Hepatocyte (in vitro differentiated cells): ENCODE measurements at places on chromosomes 13 and 19. TPM values are rescaled to one million over a fixed set of nuclear protein-coding genes. Genes with fewer than 3 reads are reported as not detected.
A peak's percentile ranks its signal among the peaks of the same experiment; 100 is the strongest.

DNA sequence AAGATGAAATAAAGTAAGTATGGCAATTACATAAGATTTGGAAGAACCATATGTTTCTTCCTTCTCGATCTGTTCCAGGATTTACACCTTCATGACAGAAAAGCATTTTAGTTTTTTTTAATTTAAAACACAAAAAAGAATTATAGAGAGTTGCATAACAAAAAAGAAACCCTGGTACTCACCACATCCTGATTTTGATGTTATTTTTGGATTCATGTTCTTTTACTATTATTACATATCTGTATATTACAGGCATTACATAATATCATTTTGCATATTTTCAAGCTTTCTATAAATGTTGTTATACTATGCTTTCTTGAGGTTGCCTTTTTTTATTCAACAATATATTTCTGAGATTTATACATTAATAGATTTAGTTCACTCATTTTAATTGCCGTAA lies 6.7 kb upstream of the KATNAL1 start:
- H3K4me3 ChIP-seq: no peak overlapping the region
- H3K27me3 ChIP-seq: no peaks in the 10 kb centered on the region
- H3K36me3 ChIP-seq: no peaks in the 10 kb centered on the region

SULT2A1 gene
- 188 and 193 TPM in 2 replicates for total RNA-seq

DNA sequence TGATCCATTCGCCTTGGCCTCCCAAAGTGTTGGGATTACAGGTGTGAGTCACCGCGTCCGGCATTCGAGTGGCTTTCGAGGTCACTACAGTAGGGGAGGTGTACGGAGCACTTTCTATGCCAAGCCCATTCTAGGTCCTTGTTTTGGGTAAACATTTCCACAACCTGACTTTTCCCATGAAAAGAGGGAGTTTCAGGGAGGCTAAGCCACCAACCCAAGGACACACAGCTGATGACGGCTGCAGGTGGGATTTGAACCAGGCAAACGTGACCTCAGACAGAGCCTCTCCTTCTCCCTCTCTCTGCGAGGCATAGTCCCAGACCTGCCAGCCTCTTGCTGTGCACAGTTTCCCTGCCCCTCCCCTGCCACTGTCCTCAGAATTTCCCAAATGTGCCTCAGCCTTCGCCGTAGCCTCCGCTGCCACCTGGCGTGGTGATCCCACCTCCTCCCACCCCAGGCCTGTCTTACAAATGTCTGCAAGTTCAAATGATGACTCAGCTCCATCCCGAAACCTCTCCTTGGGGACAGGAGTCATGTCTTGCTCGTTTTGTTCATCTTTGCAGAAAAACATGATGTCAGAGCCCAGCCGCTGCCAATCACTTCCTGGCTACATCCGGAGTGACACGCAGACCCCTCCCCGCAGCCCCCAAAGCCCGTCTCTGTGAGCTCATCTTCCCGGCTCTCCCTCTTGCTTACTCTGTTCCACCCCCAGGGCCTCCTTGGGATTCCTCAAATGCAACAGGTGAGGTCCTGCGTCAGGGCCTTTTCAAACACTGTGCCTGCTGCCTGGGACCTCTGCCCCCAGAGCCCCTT lies 6.6 kb upstream of the GADD45B start:
- no peaks in the 10 kb centered on the region for H3K36me3 ChIP-seq
- H3K27me3 ChIP-seq: no peaks in the 10 kb centered on the region
- H3K27ac ChIP-seq: no peak overlapping the region

PLPP2 gene
- total RNA-seq: 9.9 TPM in 2 replicates

GRCh38 chr19:49224879-49225278 lies 67.3 kb downstream of the TRPM4 start:
- no peak overlapping the region for H3K4me3 ChIP-seq
- no peaks in the 10 kb centered on the region for H3K27me3 ChIP-seq
- H3K4me1 ChIP-seq: no peaks in the 10 kb centered on the region
- no peak overlapping the region for H3K27ac ChIP-seq
- DNase-seq: peak; percentile 39

DNA sequence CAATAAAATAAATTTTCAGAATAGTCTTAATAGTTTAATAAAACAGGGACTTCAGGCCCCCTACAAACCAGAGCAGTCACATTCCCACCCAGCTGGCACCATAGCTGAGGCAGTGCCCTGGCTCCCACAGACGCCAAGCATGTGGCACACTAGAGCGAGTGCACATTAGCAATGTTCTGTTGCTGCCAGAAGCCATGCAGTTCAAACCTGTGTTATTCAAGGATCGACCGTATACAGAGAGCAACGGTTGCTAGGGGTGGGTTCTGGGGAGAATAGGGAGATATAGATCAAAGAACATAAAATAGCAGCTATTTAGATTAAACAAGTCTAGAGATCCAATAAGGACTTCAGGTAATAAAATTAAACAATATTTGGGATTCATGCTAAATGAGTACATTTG lies 419.3 kb upstream of the KLHL1 start:
- H3K27me3 ChIP-seq: no peaks in the 10 kb centered on the region
- no peak for DNase-seq
- H3K27ac ChIP-seq: no peak overlapping the region
- no peaks in the 10 kb centered on the region for H3K36me3 ChIP-seq

DNA sequence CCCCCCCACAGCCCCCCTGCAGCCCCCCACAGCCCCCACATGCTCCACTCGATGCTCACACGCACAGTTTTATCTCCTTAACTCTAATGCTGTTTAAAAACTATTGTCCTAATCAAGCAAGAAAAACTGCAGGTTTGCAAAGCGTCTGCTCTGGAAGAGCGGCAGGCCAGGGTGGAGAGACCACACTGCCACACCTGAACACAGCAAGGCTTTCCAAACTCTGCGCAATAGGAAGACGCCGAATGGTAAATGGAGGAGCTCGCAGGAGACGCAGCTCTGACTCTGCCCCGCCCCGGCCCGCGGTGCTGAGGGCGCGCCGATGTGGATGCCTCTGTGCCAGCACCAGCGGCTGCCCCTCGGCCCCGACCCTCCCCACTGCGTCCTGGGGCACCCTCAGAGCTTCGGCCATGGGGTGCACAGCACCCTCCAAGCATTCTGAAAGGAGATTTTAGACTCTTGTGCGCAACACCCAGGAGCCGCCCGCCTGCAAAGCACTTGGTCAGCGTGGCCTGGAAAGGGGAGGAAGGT lies 32.4 kb downstream of the RASA3 start:
- peaks cover 19% of the 10 kb centered on the region for H3K4me1 ChIP-seq
- no peaks in the 10 kb centered on the region for H3K27me3 ChIP-seq
- DNase-seq: no peak
- no peak overlapping the region for H3K4me3 ChIP-seq

ERVV-1 gene
- 0.36 TPM in 1 of 2 replicates, not detected in the other for total RNA-seq

GRCh38 chr13:92761710-92762109 lies 464.9 kb upstream of the GPC6 start:
- H3K27me3 ChIP-seq: no peaks in the 10 kb centered on the region
- H3K4me1 ChIP-seq: no peaks in the 10 kb centered on the region
- no peaks in the 10 kb centered on the region for H3K36me3 ChIP-seq
- H3K4me3 ChIP-seq: no peak overlapping the region

- no peak overlapping the region for H3K27ac ChIP-seq
- no peaks in the 10 kb centered on the region for H3K36me3 ChIP-seq
- no peak for DNase-seq
- no peak overlapping the region for H3K4me3 ChIP-seq
Observed at GRCh38 chr13:25175026-25175425, 2.9 kb upstream of the AMER2 start.

DNA sequence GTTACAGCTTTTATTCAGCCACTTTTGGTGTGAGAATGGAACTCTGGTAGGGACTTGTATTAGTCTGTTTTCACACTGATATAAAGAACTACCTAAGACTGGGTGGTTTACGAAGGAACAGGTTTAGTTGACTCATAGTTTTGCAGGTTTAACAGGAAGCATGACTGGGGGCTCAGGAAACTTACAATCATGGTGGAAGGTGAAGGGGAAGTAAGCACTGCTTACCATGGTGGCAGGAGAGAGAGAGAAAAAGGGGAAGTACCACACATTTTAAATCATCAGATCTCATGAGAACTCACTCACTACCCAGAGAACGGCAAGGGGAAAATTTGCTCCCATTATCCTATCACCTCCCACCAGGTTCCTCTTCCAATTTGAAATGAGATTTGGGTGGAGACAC lies 942.2 kb downstream of the PCDH17 start:
- H3K4me3 ChIP-seq: no peak overlapping the region
- H3K4me1 ChIP-seq: no peaks in the 10 kb centered on the region
- no peak for DNase-seq

GRCh38 chr19:7905859-7906258 lies 2.2 kb downstream of the MAP2K7 start:
- no peak for DNase-seq
- peaks cover 20% of the 10 kb centered on the region for H3K4me1 ChIP-seq
- no peak overlapping the region for H3K27ac ChIP-seq
- H3K4me3 ChIP-seq: no peak overlapping the region
- no peaks in the 10 kb centered on the region for H3K27me3 ChIP-seq
- H3K36me3 ChIP-seq: no peaks in the 10 kb centered on the region

GRCh38 chr19:4266253-4267000 lies 12.6 kb upstream of the SHD start:
- no peaks in the 10 kb centered on the region for H3K27me3 ChIP-seq
- no peak overlapping the region for H3K4me3 ChIP-seq
- no peak for DNase-seq

DNA sequence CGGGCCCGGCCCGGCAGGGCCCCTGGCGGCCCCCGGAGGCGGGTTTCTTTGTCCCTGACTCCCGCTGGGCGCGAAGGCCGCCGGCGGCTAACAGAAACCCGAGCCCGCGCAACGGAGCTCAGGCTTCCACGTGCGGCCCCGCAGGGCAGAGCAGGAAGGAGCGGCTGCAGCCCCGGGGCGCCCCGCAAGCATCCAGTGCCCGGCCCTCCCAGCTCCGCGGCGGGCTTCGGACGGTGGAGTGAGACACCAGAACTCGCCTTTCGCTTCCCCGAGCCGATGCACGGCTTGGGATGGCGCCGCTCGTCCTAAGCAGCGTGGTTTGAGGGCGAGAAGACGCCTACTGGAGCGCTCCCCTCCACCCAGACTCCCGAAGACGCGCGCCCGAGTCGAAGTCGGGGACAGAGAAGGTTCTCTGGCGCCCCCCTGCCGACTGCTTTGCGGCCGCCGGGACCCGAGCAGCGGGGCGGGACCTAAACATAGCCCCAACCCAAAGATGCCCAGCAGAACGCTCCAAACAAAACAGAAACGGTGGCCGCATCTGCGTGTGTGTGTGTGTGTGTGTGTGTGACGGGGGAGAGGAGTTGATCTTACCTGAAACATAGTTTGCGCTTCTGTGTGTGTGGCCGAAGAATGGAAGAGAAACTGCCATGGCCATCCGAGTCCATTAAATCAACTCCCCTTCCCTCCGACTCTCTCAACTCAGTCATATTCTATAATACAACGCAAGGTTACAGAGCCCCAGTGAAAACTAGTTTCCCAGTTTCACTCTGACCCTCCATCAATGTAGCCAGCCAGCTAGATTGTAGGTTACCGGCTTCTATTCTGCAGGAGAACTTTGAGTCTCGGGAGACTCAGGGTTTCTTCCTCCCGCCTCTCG lies 629 bp upstream of the FGF9 start:
- peaks cover 11% of the 10 kb centered on the region for H3K27me3 ChIP-seq
- peak overlapping the region; percentile 86 for H3K27ac ChIP-seq
- peaks cover 18% of the 10 kb centered on the region for H3K4me1 ChIP-seq
- H3K36me3 ChIP-seq: no peaks in the 10 kb centered on the region

GRCh38 chr13:24286624-24287023 lies 22.8 kb upstream of the C1QTNF9 start:
- H3K4me3 ChIP-seq: no peak overlapping the region
- H3K27ac ChIP-seq: no peak overlapping the region
- no peaks in the 10 kb centered on the region for H3K4me1 ChIP-seq
- no peaks in the 10 kb centered on the region for H3K36me3 ChIP-seq
- no peaks in the 10 kb centered on the region for H3K27me3 ChIP-seq

LRRC63 gene
- total RNA-seq: 0.68 TPM in 1 of 2 replicates, not detected in the other
